Activated CD4-positive, alpha-beta T cell treated with anti-CD3 and anti-CD28 coated beads, Interleukin-2, Interleukin-4, amounts not matched to agents 100 ng/mL and 50 ng/mL, durations not matched to agents 16 hours and 8 hours (primary cell): ENCODE measurements at places on chromosomes 12 and 14.

GRCh38 chr12:114123108-114123507 lies 157.0 kb upstream of the RBM19 start:
- no peak for DNase-seq

DNA sequence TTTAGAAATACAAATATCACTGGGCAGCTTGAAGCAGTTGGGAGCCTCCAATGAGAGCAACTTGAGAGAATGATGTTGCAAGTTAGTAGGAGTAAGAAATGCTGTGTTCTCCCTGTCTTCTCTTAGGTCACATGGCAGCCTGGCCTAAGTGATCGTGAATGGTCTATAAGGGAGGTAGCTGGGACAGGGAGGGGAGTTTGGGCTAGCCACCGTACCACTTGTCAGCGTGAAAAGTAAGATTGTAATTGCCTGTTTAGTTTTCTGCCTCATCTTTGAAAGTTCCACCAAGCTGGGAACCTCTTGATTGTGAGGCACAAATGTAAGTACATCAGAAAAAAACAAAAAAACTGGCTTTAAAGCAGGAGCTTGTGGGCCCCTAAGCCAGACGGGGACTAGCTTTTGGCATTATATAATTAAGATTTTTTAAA lies 36.4 kb downstream of the MDM2 start:
- no peak for DNase-seq

- DNase-seq = no peak
Observed at GRCh38 chr12:131832321-131833231, 4.4 kb downstream of the MMP17 start.

- peak; percentile 64 for DNase-seq
Observed at GRCh38 chr14:103104654-103105452, 10.3 kb downstream of the EXOC3L4 start.

DNA sequence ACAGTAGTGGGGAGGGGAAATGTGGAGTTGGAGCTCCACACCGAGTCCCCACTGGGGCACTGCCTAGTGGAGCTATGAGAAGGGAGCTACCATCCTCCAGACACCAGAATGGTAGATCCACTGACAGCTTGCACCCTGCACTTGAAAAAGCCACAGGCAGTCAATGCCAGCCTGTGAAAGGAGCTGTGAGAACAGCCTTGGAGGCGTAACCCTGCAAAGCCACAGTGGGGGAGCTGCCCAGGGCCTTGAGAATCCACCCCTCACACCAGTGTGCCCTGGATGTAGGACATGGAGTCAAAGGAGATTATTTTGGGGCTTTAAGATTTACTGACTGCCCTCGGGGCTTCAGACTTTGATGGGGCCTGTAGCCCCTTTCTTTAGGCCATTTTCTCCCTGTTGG lies 12.5 kb downstream of the CTSG start:
- DNase-seq = no peak

DNA sequence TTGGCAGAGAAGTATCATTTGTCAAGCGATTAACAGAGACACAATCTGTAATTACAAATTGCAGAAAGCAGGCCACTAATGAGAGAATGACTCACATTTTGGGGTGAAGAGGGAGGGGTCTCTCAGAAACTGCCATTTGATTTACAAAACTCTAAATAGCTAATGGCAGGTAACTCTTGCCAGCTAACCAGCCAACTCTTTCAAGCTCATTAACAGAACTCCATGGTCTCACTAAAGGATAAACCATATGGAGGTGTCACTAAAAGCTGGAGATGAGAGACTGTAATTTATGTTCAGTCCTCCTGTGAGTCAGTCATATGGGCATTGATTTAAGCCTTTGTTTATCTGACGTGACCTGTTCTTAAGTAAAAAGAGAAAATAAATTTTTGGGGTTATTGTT lies 336.4 kb downstream of the FOXG1 start:
- DNase-seq = no peak
